ENCODE measurements at places on chromosomes 2 and 18. TPM values are rescaled to one million over a fixed set of nuclear protein-coding genes. Genes with fewer than 3 reads are reported as not detected.

SP5 gene
- not detected for total RNA-seq

ANKRD30B gene
- 0.08 TPM for total RNA-seq

EIF2AK2 gene
- total RNA-seq: 25.5 TPM

ACADL gene
- 1.1 TPM for total RNA-seq

- peak; percentile 54 for DNase-seq
Measured at GRCh38 chr2:218964041-218964771, 4.7 kb downstream of the CDK5R2 start.

GRCh38 chr2:120474486-120474885 is 128.6 kb downstream of the INHBB start:
- no peak for DNase-seq

GRCh38 chr2:29015701-29016470 is 34.8 kb downstream of the TOGARAM2 start:
- no peak for DNase-seq

- DNase-seq: no peak
Measured at GRCh38 chr2:19114754-19115231, 243.6 kb downstream of the OSR1 start.

- DNase-seq: no peak
Measured at GRCh38 chr18:63119647-63120046, 199.9 kb downstream of the BCL2 start.

DNA sequence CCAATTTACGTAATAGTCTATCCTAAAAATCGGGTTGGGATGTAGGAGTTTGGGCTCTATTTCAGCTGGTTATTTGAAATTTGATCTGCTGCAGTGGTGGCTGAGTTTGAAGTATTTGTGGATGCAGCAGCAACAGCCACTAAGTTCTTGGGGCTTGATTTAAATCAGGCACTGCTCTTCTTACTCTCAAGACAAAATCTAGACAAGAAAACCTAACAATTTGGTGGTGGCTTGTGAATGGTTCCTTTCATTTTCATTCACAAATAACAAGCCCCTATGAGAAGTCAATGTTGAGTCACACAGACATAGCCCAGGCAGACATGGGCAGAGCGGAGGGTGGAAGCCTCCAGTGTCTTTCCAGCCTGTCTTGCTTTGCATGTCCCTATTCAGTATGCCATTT is 199.3 kb downstream of the LTBP1 start:
- no peak for DNase-seq

- no peak for DNase-seq
Measured at GRCh38 chr18:48608581-48608980, 69.8 kb downstream of the CTIF start.

GRCh38 chr2:60821133-60821469 is 60.3 kb upstream of the REL start:
- DNase-seq: no peak

GRCh38 chr2:7660816-7661215 is 743.6 kb downstream of the RNF144A start:
- no peak for DNase-seq

- no peak for DNase-seq
Measured at GRCh38 chr2:49948091-49948490, 793.8 kb upstream of the FSHR start.

GRCh38 chr18:60593249-60593648 is 220.7 kb upstream of the MC4R start:
- DNase-seq: no peak

GRCh38 chr2:237892984-237893595 is 33.7 kb downstream of the RAMP1 start:
- DNase-seq: no peak

DNA sequence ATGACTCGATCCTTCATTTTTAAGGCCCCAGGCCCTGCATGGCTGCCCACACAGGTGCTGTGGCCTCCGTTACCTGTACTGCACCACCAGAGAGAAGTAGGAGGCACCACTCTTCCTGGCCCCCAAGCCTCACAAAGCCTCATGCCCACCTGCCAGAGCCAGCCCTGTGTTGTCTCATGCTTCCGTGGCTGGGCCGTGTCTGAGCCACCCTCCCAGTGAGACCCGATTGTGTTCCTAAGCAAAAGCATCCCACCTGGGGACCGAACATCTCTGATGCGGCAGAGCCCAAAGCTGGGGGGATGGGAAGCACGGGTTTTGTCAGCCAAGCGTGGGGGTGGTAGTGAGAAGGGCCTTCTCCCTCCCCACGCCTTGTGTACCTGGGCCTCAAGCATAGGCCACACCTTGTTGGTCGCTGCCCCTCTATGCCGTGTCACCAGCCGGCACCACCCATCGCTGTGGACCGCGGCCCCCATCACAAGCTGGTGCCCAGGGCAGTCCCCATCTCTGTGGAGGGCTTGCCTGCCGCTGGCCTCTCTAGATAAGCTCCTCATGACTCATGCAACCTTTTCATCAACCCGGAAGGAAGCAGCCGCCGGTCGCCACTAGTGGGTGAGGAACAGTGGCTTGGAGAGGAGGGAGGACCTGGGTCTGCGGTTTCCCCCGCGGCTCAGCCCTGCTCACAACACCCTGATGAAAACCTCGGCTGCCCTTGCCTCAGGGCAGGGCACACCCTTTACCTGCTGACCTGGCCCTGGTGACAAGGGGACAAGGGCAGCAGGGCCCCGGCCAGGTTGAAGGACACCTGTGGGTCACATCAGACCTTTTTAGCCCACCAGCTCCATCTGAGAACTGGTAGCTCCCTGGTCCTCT is 2.7 kb upstream of the RNPEPL1 start:
- no peak for DNase-seq

GRCh38 chr18:47903809-47904208 is 26.6 kb downstream of the SMAD2 start:
- no peak for DNase-seq

- DNase-seq: no peak
Measured at GRCh38 chr2:215782965-215783364, 230.4 kb downstream of the MREG start.
